CD4-positive, alpha-beta T cell treated with Interferon alpha-2 for 1 hour (primary cell): ENCODE measurements at places on chromosomes 5 and 9.
A peak's percentile ranks its signal among the peaks of the same experiment; 100 is the strongest.

GRCh38 chr5:16234598-16234997 lies 55.0 kb upstream of the MARCHF11 start:
- no peak for DNase-seq

DNA sequence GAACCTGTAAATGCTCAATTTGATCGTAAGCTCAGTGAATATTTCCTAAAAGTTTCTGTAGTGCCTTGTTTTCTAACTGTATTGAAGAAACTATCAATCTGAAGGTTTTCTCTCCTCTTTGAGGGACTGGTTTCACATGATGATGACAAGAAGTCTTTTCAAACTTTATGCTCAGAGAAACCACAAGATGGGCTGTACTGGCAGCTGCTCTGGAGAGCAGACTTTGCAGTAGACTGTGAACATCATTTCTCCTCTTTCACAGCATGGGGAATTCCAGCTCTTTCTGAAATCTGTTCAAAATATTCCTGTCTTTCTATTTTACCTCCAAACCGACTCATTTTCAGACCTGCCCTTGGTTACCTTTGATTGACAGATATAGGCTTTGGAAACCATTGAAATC lies 194.4 kb downstream of the IZUMO3 start:
- DNase-seq, result no peak

DNA sequence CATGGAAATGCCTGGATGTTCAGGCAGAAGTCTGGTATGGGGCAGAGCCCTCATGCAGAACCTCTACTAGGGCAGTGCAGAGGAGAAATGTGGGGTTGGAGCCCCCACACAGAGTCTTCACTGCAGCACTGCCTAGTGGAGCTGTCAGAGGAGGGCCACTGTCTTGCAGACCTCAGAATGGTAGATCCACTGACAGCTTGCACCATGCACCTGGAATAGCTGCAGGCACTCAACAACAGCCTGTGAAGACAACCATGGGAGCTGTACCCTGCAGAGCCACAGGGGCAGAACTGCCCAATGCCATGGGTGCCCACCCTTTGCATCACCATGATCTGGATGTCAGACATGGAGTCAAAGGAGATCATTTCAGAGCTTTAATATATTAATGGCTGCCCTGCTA lies 36.9 kb downstream of the TRIP13 start:
- DNase-seq, result no peak

- DNase-seq, result no peak
Measured at GRCh38 chr5:167652690-167653089, 638.8 kb upstream of the WWC1 start.

DNA sequence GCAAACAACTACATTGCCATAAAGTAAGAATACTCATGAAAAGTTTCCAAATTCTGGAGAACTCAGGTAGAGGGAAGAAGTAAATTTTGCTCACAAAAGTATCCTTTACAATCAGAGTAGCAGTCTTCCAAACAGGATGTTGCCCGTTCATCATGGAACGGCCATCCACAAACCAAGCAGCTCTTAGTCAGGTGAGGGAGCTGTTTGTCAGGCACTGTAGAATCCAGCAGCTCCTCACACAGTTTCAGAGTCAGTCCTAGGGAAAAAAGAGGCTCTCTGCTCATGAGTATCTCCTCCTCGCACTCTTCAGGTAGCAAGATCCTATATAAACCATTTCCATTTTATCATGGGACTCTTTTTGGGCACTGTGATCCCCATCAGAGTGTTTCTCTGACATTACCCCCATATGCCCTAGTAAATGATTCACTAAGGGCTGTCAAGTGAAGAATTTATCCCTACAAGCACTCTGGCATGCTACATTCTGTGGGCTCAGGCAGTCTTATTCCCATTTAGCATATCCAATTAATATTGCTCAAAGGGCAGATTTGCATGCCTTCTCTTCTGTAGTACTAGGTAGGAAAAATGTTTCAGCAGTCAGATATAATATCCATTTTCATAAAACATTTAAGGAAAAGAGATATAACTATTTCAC lies 97.9 kb downstream of the WDR41 start:
- no peak for DNase-seq

DNA sequence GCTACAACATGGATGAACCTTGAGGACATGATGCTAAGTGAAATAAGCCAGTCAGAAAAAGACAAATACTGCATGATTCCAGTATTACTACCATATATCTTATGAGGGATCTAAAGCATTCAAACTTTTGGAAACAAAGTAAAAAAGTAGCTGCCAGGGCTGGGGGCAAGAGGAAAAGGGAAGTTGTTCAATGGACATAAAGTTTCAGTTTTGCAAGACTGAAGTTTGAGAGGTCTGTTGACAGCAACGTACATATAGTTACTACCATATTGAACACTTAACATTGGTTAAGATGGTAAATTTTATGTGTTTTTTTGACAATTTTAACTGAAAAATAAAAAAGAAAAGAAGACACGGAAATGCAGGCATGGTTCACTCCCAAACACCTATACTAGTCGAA lies 77.6 kb downstream of the MAPKAP1 start:
- DNase-seq, result no peak

- DNase-seq, result no peak
Measured at GRCh38 chr5:123080215-123080614, 8.8 kb upstream of the PRDM6 start.

- DNase-seq, result peak; percentile 45
Measured at GRCh38 chr9:79883073-79883645, 311.4 kb downstream of the TLE4 start.

DNA sequence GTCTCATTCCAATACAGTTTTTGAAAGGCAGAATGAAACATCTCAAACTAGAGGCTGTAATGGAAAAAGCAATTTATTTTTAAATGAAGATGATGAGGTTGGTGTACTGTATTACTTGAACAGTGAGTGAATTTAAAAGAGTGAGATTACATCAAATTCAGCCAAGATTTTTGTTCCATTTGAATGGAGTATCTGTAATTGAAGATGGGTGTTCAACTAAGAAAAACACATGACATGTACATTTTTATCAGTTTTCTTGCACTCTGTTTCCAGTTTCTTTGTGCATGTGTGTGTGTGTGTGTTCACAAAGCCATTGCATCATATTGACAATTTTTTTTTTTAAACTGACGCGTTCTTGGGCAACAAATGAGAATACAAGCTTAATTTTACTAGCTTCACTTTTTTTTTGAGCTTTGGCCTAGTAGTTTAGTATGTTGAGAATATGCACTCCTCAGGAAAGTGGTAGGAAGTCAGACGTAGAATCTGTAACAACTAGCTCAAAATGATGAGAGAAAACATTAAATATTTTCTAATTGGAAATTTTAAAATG lies 243.5 kb downstream of the MAST4 start:
- DNase-seq, result no peak

- DNase-seq, result no peak
Measured at GRCh38 chr5:109003928-109004327, 256.2 kb downstream of the FER start.

DNA sequence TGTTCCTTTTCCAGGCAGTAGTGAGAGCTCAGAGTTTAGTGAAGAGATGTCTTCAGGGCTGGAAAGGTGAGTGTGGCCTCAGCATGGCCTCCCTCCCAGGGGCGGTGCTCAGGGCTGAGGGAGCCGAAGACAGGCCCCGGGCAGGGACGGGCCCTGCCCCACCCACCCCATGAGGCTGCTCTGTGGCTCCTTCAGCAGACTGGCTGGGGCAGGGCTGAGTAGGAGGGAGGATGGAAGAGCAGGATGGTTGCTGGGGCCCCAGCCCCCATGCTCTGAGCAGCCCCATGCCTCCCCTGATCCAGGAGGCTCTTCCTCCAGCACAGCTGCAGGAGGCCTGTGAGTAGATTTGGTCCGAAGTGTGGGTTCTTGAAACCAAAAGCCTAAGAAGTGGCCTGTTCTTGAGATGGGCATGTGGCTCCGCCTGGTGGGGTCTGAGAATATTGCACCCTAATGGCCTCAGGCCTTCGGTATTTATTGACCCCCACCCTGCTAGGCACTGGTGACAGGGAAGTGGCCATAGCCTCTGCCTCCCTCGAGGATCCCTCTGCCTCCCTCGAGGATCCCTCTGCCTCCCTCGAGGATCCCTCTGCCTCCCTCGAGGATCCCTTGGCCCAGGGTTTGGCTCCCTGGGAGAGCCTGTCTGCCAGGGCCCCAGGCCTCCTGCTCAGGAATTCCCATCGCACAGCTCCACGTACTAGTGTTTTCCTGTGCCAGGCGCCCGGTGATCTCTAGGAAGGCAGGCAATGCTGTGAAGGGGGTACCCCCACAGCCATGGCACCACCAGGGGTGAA lies 65.4 kb upstream of the GARNL3 start:
- DNase-seq, result peak; percentile 75

- peak; percentile 51 for DNase-seq
Measured at GRCh38 chr5:40652441-40653220, 27.1 kb upstream of the PTGER4 start.

- peak; percentile 40 for DNase-seq
Measured at GRCh38 chr9:5510360-5510931, at the start of gene PDCD1LG2. Gene PDCD1LG2 (plus strand): TSS chr9:5510531. CDS start chr9:5522547, 12,016 bp downstream.

DNA sequence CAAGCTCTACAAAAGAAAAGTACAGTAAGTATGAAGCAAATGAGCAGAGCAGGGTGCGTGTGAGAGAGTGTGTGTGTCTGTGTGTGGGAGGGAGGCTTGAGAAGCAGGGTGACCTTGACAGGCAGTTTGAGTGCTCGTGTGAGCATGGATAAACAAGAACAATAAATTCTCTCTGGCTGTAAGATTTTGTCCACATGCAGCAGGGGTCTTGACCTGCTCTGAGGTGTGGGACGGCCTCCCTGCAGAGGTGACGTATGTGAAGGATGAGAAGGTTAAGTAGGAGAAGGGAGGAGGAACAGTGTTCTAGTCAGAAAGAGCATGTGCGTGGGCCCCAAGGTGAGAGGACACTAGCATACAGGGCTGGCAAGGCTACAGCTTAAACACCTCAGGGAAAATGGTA lies 49.0 kb downstream of the SPTLC1 start:
- no peak for DNase-seq

- no peak for DNase-seq
Measured at GRCh38 chr5:143427122-143427735, 23.7 kb upstream of the NR3C1 start.

DNA sequence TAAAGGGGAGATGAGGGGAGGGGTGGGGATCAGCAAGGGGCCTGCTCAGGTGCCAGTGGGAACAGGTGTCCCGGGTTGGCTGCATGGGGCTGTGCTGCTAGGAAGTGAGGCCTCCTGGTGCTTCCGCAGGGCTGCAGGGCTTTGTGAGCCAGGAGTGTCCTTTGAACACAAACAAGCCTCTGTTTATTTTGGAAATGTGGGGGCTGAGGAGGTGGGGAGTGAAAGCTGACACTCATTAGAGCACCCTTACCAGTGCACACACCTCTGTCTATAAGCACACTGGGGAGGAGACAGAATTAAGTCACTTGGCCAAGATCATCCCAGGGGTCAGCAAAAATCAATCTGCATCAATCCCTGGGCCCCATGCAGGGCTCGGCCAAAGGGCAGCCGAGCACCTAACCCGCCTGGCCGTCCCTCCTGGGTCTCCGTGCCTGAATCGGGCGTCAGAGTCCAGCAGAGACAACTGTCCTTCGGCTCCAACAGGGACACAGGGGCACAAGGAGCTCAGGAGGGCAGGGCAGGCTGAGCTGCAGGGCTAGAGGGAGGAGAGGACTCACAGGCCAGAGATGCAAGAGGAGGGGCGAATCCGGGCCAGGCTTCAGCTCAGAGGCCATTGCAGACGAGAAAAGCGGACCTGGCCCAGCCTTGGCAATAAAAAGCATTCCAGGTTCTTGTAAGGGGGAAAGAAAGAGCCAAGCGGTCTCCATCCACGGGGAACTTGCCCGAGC lies 99.8 kb downstream of the VAV2 start:
- no peak for DNase-seq

DNA sequence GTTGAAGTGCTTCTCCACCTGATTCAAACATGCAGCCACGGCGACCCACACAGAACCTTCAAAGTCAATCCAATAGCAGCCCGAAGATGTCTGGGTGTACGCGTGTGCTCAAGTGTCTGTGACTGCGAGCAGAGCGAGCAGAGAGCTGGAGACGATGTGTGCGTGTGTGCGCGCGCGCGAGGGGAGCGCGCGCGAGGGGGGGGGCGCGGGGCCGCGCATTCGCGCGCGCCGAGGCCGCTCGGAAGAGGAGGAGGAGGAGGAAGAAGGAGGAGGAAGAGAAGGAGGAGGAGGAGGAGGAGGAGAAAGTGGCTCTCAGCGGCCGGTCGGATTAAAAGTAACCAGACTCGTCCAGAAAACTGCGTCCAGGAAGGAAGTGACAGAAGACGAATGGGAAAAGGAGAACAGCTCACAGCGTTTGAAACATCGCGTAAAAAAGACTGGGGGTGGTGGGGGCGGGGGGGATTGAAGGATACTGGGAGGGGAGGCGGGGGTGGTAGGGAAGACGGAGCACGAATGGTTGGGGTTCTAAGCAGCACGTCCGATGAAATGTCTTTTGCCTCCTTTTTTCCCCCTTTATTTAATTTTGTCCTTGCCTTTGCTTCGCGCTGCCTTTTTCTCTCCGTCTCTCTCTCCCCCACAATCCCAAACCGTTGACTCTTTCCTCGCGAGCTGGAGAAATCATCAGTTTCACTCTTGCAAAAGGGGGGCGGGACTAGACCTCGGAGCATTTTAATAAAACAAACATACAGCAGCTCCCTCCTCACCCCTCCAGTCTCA lies at the start of gene MEF2C:
Gene MEF2C (minus strand): TSS at position 126 of the 777 bp plus-strand sequence. CDS start 59,396 bp downstream, outside the sequence.
- peak; percentile 73 for DNase-seq

DNA sequence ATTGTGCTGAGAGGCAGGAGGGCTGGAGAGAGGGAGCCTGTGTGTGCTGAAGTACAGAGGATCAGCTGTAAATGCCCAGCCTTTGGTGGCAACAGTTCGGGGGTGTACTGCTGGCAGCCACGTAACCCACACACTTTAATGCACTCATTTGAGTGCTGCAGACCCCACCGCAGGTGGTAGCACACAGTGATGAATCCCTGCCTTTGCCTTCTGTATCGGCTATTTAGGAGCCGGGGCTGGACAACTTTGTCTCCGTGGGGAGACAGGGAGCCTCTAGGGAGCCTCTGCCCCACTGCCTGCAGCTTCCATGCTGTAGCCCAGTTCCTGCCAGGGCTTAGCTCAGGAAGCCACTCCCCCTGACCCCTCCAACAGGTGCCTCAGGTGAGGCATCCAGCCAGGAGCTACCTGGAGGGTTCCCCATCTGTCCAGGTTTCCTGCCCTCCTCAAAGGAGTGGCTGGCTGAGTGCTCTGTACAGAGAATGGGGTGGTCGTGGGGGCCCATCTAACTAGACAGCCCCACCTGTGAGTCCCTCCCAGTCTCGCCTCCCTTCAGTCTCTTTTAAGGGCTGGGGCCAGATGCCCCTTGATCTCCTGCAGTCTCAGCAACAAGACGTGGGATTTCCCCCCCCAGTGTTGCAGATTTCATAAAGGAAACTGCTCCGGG lies 44.5 kb downstream of the SECISBP2 start:
- DNase-seq, result no peak

- no peak for DNase-seq
Measured at GRCh38 chr9:78676623-78677022, 379.7 kb downstream of the PSAT1 start.

GRCh38 chr5:120405286-120405864 lies 58.7 kb upstream of the PRR16 start:
- no peak for DNase-seq
